Naive thymus-derived CD4-positive, alpha-beta T cell (primary cell): ENCODE measurements at places on chromosomes 6 and 20. TPM values are rescaled to one million over a fixed set of nuclear protein-coding genes. Genes with fewer than 3 reads are reported as not detected.
A peak's percentile ranks its signal among the peaks of the same experiment; 100 is the strongest.

MYCT1 gene
- not detected for total RNA-seq

BTBD3 gene
- 1.9 TPM for total RNA-seq

MOCS1 gene
- 0.56 TPM in 1 of 2 replicates, not detected in the other for total RNA-seq

PSORS1C2 gene
- total RNA-seq = not detected

IPCEF1 gene
- total RNA-seq = 9.9 and 12.0 TPM in 2 replicates

GRCh38 chr6:145374570-145374969 lies 360.8 kb downstream of the EPM2A start:
- no peaks in the 10 kb centered on the region for H3K36me3 ChIP-seq
- no peaks in the 10 kb centered on the region for H3K27me3 ChIP-seq
- no peaks in the 10 kb centered on the region for H3K4me1 ChIP-seq
- H3K27ac ChIP-seq = no peak overlapping the region
- no peak for DNase-seq

DNA sequence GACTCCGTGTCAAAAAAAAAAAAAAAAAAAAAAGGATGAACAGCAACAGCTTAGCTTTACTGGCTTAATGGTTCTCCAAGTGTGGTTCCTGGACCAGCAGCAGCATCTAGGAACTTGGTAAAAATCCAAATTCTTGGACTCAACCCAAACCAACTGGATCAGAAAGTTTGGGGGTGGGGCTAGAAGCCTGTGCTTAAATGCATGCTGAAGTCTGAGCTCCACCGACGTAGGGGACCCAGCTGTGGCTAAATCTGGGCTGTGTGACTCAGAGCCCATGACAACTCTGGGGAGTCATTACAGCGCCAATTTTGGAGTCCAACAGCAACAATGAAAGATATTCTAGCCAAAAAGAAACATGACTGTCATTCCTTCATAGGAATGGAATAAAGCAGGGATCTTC lies 13.6 kb upstream of the CHD6 start:
- no peak for DNase-seq
- no peaks in the 10 kb centered on the region for H3K36me3 ChIP-seq
- H3K27ac ChIP-seq = no peak overlapping the region
- H3K4me3 ChIP-seq = no peak overlapping the region
- no peaks in the 10 kb centered on the region for H3K27me3 ChIP-seq

DNA sequence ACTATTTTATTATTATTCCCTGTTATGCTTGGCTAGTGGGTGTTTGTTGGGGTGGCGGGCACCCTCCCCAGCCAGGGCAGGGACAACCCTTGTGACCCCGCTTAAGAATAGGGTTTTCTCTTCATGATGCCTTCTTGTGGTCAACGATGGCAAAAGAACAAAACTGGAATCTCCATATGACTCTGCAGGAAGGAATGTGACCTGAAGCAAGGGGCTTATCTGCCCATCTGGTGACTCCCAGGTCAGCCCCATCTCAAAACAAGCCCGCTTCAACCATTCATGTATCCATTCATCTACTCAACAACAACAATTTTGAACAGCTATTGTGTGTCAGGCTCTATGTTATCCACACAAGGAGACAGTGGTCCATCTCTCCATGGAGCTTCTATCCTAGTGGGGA lies 30.9 kb upstream of the TGM6 start:
- no peaks in the 10 kb centered on the region for H3K36me3 ChIP-seq
- no peak for DNase-seq
- no peaks in the 10 kb centered on the region for H3K4me1 ChIP-seq
- H3K27ac ChIP-seq = no peak overlapping the region
- H3K27me3 ChIP-seq = no peaks in the 10 kb centered on the region

DNA sequence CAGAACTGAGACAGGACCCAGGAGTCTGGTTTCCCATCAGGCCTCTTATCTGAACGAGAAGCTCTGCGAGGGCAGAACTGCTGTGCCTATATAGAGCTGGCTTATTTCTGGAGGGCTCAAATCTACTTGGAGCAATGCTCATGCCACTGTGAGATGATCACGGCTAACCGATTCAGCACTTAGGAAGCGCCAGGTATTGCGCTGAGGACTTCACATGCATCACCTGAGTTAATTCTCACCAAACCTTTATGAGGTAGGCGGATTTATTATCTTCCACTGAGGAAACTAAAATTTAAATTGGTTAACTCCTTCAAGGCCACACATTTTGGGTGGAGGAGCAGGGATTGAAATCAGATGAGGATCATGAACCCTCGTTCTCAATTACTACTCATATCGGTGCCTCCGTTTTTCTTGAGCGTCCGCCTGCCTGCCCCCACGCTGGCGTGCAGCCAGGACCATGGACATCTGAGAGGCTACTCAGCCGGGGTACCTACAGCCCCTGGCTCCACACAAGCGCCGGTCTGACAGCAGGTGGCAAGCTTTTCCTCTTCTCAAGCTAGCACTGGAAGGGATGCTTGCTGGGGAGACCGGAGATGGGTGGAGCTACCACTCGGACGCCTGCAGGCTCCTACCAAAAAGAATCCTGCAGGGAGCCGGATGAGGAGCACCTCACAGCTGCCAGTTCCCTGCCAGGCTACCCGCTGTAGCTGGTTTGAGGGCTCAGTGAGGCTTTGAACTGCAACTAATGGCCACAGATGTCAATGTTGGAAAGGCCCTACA lies 1.0 kb upstream of the PCIF1 start:
- peaks cover 10% of the 10 kb centered on the region for H3K4me1 ChIP-seq
- DNase-seq = peak; percentile 57
- H3K4me3 ChIP-seq = peak overlapping the region; percentile 96
- H3K27ac ChIP-seq = peak overlapping the region; percentile 96
- no peaks in the 10 kb centered on the region for H3K27me3 ChIP-seq

DNA sequence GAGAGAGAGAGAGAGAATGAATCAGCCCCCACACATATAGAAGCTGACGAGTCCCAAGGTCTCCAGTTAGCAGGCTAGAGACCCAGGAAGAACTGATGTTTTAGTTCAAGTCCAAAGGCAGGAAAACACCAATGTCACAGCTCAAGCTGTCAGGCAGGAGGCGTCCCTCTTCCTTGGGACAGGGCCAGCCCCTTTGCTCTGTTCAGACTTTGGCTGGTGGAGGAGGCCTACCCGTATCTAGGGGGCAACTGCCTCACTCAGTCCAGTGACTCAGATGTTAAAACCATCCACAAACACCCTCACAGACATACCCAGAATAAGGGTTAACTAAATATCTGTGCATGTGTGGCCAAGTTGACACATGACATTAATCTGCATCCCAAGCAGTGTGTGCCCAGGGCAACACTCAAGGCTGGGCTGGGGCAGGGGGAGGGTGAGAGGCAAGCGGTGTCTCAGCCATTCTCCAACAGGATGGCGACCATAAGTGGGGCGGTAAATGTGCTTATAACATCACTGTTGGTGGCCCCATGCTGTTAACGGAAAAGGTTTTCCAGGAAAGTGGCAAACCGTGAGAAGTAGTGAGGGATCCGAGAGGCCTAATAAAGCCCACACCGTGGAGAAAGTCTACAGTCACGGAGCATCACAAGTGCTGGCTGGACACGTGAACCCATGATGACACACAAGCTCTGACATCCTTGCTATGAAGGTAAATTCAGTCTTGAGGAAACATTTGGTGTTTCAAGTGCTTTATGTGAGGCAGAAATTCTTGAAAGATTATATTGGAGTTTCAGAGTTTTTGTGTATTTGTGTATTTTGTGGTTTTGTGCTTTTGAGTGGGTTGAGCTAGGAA lies 28.1 kb downstream of the RAMACL start:
- H3K27ac ChIP-seq = no peak overlapping the region
- H3K27me3 ChIP-seq = no peaks in the 10 kb centered on the region
- no peaks in the 10 kb centered on the region for H3K36me3 ChIP-seq
- no peaks in the 10 kb centered on the region for H3K4me1 ChIP-seq

GRCh38 chr6:88490908-88491264 lies 324.7 kb upstream of the CNR1 start:
- H3K36me3 ChIP-seq = no peaks in the 10 kb centered on the region
- H3K4me3 ChIP-seq = no peak overlapping the region
- no peaks in the 10 kb centered on the region for H3K27me3 ChIP-seq
- no peak overlapping the region for H3K27ac ChIP-seq
- H3K4me1 ChIP-seq = no peaks in the 10 kb centered on the region

GRCh38 chr20:31257364-31257763 lies at the start of gene DEFB115:
Gene DEFB115 (plus strand): TSS chr20:31257664. CDS start chr20:31257664, 0 bp downstream.
- no peak within 1 kb of the TSS for H3K27ac ChIP-seq
- H3K27me3 ChIP-seq = no peaks in the 10 kb centered on the region
- H3K36me3 ChIP-seq = no peaks in the 10 kb centered on the region
- no peaks in the 10 kb centered on the region for H3K4me1 ChIP-seq
- DNase-seq = no peak

DNA sequence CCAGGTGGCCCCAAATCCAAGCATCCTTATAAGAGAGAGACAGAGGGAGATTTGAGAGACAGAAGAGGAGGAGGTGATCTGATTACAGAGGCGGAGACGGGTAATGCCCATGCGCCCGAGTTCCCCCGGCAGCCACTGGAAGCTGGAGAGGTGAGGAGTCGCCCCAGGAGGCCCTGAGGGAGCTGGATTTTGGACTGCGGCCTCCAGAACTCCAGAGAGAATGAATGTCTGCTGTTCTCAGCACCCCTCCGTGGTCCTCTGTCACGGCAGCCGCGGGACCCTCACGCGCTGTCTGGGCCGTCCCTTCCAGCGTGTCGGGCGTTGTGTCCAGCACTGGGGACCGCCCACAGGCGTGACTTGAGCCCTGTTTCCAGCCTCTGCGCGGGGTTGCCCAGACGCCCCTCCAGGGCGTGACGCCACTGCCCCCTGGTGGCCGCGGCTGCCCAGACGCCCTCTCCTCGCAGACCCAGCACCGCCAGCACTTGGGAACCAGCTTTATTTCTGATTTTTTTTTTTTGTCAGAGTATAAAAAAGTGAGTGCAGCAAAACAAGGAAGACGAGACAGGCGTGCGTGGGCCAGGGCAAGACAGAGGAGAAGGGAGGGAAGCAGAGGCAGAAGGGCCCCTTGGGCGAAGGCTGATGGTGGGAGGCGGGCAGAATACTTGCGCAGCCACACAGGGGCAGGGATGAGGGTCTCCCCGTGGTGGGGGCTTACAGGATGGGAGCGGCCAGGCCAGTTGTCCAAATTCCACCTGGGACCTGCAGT lies 4.1 kb upstream of the ZNF512B start:
- no peaks in the 10 kb centered on the region for H3K27me3 ChIP-seq
- H3K4me3 ChIP-seq = no peak overlapping the region
- peak overlapping the region; percentile 35 for H3K27ac ChIP-seq
- peaks cover 36% of the 10 kb centered on the region for H3K4me1 ChIP-seq

GRCh38 chr6:31597006-31597405 lies 4.2 kb upstream of the NCR3 start:
- H3K27me3 ChIP-seq = no peaks in the 10 kb centered on the region
- peak overlapping the region; percentile 47 for H3K27ac ChIP-seq
- H3K4me1 ChIP-seq = peaks cover 34% of the 10 kb centered on the region
- no peak overlapping the region for H3K4me3 ChIP-seq
- DNase-seq = peak; percentile 79

DNA sequence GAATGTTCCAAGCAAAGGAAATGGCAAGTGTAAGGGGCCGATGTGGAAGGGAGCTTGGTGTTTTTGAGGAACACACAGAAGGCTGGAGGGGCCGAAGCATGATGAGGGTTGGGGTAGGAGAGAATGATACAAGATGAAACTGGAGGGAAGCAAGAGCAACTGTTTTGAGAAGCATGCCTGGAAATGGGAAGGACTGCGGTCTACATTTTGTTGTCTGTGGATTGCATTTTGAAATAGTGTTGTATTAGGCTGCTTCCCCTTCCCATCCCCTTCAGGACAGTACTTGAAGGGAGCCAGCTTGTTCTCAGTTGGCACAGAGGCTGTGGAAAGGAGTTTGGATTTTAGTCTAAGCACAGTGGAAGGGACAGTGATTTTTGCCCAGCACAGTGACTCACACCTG lies 2.2 kb downstream of the TM9SF4 start:
- H3K4me1 ChIP-seq = peaks cover 11% of the 10 kb centered on the region
- DNase-seq = no peak
- no peaks in the 10 kb centered on the region for H3K36me3 ChIP-seq
- no peak overlapping the region for H3K27ac ChIP-seq
- H3K27me3 ChIP-seq = no peaks in the 10 kb centered on the region
- H3K4me3 ChIP-seq = no peak overlapping the region

DNA sequence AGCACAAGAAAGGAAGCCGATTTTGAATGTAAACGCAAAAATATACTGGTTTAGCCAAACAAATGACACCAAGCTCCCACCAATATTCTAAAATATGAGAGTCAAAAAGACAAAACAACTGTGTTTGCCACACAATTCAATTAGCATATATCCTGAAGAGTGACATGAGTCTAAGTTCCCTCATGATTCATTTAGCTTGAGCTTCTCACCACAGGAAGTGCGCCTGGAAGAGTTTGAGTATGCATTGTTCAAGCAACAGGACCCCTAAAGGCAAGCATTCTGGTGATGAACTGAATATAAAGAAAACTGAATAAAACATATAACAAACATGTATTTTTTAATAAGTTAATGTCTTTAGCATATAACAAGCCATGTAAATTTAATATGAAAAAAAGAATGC lies 115.2 kb upstream of the RUNX2 start:
- H3K27me3 ChIP-seq = no peaks in the 10 kb centered on the region
- DNase-seq = no peak
- no peak overlapping the region for H3K4me3 ChIP-seq
- H3K4me1 ChIP-seq = no peaks in the 10 kb centered on the region
- H3K27ac ChIP-seq = no peak overlapping the region

DNA sequence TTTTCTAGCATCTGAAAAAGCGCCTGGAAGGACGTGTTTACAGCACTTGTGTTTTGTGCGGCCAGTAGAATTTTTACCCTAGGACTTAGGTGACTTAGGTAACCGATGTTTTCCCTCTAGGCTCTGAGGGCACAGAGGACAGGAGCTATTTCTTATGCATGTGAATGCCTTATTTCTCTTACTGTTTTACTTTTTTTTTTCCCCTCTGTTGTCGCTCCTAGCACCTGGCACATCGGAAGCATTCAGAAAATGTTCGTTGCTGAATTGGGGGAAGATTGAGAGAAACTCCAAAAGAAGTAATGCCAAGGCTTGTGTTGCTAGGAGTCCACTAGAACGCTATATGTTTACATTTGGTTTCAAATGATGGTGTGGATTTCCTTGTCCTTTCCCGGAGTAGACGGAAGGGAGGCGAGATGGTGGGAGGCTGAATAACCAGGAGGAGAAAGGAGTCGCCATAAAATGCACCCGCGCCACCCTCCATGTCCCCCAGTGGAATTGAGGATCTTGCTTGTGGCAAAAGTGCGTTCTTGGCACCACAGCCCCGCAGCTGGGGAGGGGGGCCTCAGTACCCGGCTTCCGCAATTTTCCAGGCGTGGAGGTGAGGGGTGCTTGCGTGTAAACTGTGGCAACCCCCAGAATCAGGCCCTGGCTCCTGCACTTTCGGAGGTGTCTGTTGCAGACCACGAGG lies 6.9 kb downstream of the OLIG3 start:
- H3K4me3 ChIP-seq = no peak overlapping the region
- H3K27me3 ChIP-seq = peaks cover 43% of the 10 kb centered on the region
- H3K27ac ChIP-seq = no peak overlapping the region
- DNase-seq = no peak
- no peaks in the 10 kb centered on the region for H3K36me3 ChIP-seq
- peaks cover 11% of the 10 kb centered on the region for H3K4me1 ChIP-seq
